ENCODE measurements at places on chromosomes 3 and 15.
A peak's percentile ranks its signal among the peaks of the same experiment; 100 is the strongest.

DNA sequence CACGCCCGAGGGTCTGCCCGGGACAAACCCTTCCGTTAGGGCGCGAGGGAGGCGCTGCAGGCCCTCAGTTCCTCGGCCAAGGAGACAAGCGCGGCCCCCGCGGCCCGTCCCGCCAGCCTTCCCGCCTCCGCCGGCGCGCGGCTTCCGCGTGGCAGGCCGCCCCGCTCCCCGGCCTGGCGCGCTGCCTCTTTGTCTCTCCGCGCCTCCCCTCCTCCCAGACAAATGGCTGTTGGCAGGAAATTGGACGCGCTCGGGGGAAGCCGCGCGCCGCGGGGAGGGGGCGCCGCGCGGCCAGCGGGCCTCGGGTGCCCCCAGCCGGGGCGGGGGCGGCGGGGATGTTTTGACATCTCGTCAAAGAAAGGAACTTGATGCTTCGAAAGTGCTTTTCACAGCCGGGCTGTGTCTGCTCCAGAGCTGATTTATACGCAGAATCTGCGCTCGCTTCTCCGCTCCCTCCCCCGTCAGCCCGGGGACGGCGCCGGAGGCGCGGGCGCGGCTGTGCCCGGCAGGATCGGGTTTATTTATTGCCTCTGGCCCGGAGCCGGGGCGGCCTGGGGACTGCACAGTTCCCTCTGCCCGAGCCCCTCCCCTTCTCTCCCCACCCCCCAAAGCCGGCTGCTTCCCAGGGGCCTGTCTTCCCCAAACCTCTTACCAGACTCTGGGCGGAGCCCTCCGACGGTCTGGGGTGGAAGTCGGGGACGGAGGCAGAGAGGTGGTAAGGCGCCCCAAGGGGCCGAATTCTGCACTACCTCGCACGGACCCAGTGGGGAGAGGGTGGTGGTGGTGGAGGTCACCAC, 20.7 kb downstream of the SHF start:
- peak; percentile 48 for DNase-seq

DNA sequence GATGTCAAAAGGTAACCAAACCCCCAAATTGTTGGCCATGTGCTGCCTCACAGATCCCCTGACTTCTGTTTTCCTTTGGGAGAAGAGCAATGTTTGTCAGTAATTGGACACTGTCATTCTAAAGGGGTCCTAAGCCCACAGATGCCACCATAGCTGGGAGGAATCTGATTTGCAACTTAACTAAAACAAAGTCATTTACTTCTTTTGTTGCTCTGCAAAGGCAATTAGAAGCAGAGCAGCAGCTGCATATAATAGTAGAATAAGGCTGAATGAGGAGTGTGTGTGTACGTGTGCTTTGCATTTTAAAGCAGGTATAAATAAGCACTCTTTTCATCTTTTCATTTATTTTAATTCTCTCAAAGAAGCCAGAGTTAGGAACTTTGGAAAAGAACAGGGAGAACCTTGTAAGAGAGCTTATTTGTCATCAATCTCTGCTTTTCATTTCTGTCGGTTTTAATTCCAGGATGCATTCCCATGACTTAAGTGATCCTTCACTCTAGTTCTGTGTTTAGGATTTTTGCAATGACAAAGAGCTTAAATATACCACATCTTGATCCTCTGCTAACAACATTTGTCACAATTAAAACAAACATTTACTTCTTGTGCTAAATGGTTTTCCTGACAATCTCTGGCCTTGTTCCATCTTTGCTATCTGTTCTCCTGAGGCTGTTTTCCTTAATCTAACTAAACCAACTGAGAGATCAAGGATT, 530.2 kb upstream of the CBLB start:
- DNase-seq = no peak

GRCh38 chr3:46926447-46926846, 48.9 kb downstream of the PTH1R start:
- DNase-seq = no peak

DNA sequence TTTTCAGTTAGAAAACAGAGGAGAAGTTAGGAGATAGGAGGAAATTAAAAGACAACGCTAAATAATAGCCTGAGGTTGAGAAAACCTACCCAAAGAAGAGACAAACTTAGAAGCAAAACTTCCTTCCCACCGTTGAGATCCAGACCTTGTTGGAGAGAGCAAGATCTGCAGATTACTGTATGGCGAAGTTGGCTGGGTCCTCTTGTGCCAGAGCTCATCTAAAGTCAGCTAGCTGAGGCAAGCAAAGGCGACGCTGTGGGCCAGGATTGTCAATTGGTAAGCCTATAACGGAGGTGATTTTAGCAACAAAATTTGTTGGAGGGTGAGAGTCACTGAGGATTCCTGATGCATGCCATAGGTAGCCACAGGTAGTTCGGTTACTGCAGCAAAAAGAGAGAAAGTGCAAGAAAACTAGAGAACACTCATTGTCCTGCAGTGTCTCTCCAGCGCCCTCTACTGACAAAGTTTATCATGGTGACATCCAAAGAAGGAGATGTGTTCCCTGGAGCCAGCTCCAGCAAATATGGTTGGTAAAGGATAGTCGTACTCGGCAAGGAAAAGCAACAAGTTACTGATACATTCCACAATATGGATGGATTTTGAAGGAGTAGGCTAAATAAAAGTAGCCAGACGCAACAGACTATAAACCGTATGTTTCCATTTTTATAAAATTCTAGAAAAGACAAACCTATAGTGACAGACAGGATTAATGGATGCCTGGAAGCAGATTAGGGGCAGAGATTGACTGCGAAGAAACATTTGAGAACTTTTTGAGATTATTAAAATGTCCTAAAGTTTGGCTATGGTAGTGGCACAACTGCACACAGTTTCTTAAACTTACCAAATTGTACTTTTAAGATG, 9.8 kb upstream of the OR5K4 start:
- DNase-seq = peak; percentile 9

- no peak for DNase-seq
These were observed 33.1 kb downstream of the RAB11A start for GRCh38 chr15:65902373-65902772.

GRCh38 chr3:10508619-10509260, 3.4 kb upstream of the ATP2B2 start:
- no peak for DNase-seq
